ENCODE measurements at places on chromosomes 2 and 18. TPM values are rescaled to one million over a fixed set of nuclear protein-coding genes. Genes with fewer than 3 reads are reported as not detected.

GRCh38 chr18:42326752-42327151 is 371.7 kb downstream of the PIK3C3 start:
- peaks cover 6% of the 10 kb centered on the region for H3K4me1 ChIP-seq
- no peaks in the 10 kb centered on the region for H3K36me3 ChIP-seq
- no peak overlapping the region for H3K4me3 ChIP-seq
- no peak for DNase-seq

DNA sequence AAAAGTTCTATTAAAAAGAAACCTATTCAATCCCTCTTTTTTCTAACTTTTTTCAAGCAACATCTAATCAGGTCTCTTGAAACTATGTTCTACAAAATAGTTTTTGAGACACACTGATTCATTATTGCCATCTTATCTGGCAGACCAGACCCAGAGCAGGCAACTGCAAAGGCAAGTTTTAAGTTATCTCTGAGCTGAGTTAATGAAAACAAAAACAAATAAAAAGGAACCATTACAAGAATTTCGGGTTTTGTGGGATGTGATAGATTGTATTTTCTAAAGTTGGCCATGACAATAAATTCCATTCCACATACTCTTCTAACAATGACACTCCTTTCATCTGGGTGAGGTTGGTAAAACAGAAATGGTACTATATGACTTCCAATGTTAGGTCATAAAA is 15.2 kb upstream of the TWSG1 start:
- H3K27ac ChIP-seq: no peak overlapping the region
- no peak for DNase-seq
- no peaks in the 10 kb centered on the region for H3K27me3 ChIP-seq
- no peak overlapping the region for H3K4me3 ChIP-seq
- H3K4me1 ChIP-seq: no peaks in the 10 kb centered on the region
- H3K36me3 ChIP-seq: no peaks in the 10 kb centered on the region

DNA sequence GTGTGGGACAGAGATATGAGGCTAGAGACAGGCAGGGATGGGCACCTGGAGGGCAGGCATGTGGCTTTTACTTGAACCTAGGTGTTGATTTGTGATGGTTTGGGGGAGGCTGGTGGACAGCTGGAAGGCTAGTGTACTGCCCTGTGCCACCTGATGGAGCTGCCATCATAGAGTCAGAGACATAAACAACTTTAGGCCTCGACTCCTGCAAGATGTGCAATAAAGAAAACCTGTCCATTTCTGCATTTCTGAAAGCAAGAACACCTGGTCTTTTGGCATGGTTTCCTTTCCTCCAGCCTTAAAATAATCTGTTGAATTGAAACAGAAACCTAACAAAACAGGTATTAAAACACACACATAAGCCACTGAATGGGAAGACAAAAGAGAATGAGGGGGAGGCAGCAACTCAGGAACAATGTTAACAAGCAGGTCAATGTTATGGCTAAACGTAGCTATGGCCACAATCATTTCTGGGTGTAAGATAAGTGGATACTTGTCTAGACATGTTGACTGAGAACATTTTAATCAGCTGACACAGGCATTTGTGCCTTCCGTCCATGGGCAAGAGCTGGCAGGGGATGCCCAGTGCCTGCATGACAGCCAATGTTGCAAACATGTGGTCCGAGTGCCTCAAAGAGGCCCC is 87.8 kb downstream of the KCTD1 start:
- DNase-seq: no peak
- no peak overlapping the region for H3K4me3 ChIP-seq
- no peak overlapping the region for H3K27ac ChIP-seq
- no peaks in the 10 kb centered on the region for H3K27me3 ChIP-seq

DNA sequence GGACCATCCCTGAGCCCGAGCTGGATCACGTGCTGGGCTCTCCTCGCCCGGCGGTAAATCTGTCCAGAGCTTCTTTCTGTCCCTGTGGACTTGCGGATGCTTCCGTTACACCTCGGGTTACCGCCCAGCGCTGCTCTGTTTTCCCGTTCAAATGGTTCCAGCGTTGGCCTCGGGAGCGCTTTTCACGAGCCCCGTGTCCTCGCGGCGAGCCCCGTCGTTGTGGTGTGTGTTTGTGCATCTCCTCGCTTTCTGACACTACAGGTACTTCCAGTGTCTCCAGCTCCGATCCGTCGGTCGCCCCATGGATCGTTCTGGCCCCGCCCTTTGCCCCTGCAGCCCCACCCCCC is 77.4 kb downstream of the RTP5 start:
- no peaks in the 10 kb centered on the region for H3K27me3 ChIP-seq
- H3K4me3 ChIP-seq: no peak overlapping the region
- no peak overlapping the region for H3K27ac ChIP-seq
- H3K4me1 ChIP-seq: no peaks in the 10 kb centered on the region
- no peak for DNase-seq
- no peaks in the 10 kb centered on the region for H3K36me3 ChIP-seq

The SIX3 gene
- 0.59 TPM for total RNA-seq

The C2orf72 gene
- not detected for total RNA-seq

- DNase-seq: no peak
- no peak overlapping the region for H3K27ac ChIP-seq
- H3K4me1 ChIP-seq: no peaks in the 10 kb centered on the region
- no peak overlapping the region for H3K4me3 ChIP-seq
- H3K27me3 ChIP-seq: no peaks in the 10 kb centered on the region
Observed at GRCh38 chr2:1997409-1997808, 253.1 kb upstream of the PXDN start.

DNA sequence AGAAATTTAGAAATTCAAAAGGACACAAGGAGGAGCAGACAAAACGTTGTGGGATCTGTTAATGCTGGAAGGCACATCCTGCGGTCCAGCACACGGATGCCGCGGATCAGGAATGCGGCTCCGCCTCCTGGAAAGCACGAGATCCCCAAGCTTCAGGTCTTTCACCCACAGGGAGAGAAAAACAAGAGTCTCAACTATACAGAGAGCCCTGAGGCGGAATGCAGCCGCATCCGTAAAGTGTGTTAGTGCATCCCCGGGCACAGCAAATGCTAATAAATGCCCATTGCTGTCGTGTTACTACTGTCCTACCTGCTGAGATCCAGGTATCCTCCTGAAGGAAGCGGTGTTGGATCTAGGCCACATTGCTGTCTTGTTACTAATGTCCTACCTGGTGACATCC is 303.9 kb downstream of the EIPR1 start:
- H3K4me3 ChIP-seq: no peak overlapping the region
- DNase-seq: no peak
- no peaks in the 10 kb centered on the region for H3K27me3 ChIP-seq
- no peak overlapping the region for H3K27ac ChIP-seq

- DNase-seq: no peak
- no peaks in the 10 kb centered on the region for H3K4me1 ChIP-seq
- no peak overlapping the region for H3K27ac ChIP-seq
- H3K36me3 ChIP-seq: no peaks in the 10 kb centered on the region
- no peaks in the 10 kb centered on the region for H3K27me3 ChIP-seq
Observed at GRCh38 chr2:58054264-58054663, 7.7 kb downstream of the VRK2 start.

The FBLN7 gene
- 4.1 TPM for total RNA-seq

- no peaks in the 10 kb centered on the region for H3K36me3 ChIP-seq
- no peaks in the 10 kb centered on the region for H3K4me1 ChIP-seq
- H3K27me3 ChIP-seq: peaks cover 3% of the 10 kb centered on the region
- DNase-seq: peak; percentile 14
Observed at GRCh38 chr18:60413944-60414547, 41.5 kb upstream of the MC4R start.

DNA sequence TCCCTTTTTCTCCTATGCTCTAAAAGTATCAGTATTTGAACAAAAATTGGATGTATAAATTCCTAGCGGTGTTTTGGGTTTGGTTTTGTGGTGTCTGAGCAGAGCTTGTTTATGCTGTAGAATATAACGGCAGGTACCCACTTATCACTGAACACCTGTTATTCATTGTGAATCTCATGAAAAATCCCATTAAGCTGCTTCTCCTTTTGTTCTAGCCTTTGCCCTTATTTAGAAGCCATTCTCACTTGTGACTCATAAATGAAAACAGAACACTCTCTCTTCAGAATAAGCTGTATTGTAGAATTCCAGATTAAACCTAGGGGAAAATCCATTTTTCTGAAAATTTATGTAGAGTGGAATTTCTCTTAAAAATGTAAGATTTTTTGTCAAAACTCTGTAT is 104.0 kb downstream of the PRPF40A start:
- H3K4me3 ChIP-seq: no peak overlapping the region
- H3K4me1 ChIP-seq: peaks cover 5% of the 10 kb centered on the region
- H3K27ac ChIP-seq: no peak overlapping the region
- no peak for DNase-seq
- H3K27me3 ChIP-seq: no peaks in the 10 kb centered on the region

DNA sequence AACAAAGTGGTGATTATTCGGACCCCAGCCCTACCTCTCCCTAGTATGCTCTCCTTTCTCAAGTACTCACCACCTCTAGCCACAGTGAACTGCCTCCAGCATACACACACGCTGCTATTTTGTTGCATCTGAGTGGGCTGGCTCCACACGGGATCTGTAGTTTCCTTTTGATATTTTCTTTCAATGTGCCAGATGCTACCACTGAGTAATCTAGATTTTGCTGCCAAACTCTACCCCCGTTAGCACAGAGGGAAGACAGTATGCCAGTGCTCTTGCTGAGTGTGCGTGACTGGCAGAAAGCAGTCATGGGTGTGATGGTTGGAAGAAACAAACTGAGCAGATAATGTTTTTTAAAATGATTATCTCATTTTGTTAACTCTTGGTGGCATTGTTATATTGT is 11.6 kb downstream of the CFLAR start:
- no peaks in the 10 kb centered on the region for H3K27me3 ChIP-seq
- H3K4me3 ChIP-seq: peak overlapping the region; percentile 16
- DNase-seq: peak; percentile 60

DNA sequence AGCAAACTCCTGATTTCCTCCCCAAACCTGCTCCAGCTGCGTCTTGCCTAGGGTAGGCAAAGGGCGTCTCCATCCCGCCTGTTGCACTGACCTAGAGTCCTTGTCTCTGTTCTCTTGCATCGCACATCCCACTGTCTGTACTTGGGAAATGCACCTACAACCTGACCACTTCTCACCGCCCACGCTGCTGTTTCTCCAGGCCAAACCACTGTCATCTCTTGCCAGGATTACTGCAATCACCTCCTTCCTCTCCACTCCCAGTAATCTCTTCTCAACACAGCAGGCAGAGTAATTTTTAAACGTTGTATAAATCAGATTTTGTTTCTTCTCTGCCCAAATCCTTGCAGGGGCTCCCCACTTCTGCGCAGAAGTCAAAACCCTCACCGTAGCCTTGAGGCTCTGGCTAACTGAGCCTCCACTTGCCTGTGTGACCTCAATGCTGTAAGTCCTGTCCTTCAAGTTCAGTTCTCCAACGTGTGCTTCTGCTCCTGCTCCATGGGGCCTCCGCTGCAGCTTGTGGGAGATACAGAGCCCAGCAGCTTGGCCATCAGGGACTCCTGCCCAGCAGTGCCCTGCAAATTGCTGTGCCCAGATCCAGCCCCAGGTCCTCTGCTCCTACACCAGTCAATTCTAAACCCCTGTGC is 27.7 kb upstream of the SEMA4C start:
- H3K27ac ChIP-seq: no peak overlapping the region
- H3K4me3 ChIP-seq: no peak overlapping the region
- no peak for DNase-seq
- no peaks in the 10 kb centered on the region for H3K27me3 ChIP-seq
- no peaks in the 10 kb centered on the region for H3K36me3 ChIP-seq

The SLC8A1 gene
- not detected for total RNA-seq

DNA sequence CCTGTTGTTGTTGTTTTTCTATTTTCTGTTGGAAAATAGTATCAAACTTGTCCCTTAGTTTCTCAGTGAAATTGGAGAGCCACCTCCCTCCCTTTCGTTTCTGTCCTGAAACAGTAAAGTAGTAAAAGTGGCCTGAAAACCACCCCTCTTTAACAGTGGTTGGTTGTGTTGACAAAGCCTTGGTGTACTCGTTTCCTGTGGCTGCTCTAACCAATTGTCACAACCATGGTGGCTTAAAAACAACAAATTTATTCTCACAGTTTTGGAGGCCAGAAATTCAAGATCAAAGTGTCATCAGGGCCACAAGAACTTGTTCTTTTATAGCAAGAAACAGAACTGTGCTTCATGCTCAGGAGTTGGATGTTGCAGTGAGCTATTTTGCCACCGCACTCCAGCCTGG is 4.0 kb upstream of the DYSF start:
- no peak overlapping the region for H3K4me3 ChIP-seq
- DNase-seq: no peak
- H3K36me3 ChIP-seq: no peaks in the 10 kb centered on the region
- H3K4me1 ChIP-seq: no peaks in the 10 kb centered on the region
- peaks cover 26% of the 10 kb centered on the region for H3K27me3 ChIP-seq

The ADGRF3 gene
- total RNA-seq: 1.1 TPM

- no peak for DNase-seq
- H3K4me3 ChIP-seq: peak overlapping the region; percentile 30
- H3K27me3 ChIP-seq: no peaks in the 10 kb centered on the region
- peaks cover 65% of the 10 kb centered on the region for H3K4me1 ChIP-seq
- no peaks in the 10 kb centered on the region for H3K36me3 ChIP-seq
Observed at GRCh38 chr2:216618785-216619184, 14.4 kb upstream of the IGFBP2 start.

DNA sequence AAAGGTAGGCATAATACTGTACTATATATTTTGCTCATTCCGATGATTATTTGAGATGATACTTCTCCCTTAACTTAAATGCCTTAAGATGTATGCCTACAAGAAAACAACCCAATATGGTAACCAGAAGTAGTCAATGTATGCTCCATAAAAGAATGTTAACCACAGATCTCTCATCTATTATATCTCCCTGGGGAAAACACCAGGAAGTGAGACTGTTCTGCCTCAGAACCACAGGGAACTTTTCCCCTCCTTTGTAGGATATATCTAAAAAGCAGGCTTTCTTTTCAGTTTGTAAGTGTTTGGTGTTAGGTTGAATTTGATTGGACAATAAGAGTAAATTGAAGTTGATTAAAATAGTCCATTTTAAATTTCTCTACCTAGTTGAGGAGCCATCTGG is 1160.5 kb upstream of the NXPH2 start:
- peak; percentile 84 for DNase-seq
- H3K27me3 ChIP-seq: no peaks in the 10 kb centered on the region
- H3K36me3 ChIP-seq: no peaks in the 10 kb centered on the region
- no peak overlapping the region for H3K4me3 ChIP-seq

DNA sequence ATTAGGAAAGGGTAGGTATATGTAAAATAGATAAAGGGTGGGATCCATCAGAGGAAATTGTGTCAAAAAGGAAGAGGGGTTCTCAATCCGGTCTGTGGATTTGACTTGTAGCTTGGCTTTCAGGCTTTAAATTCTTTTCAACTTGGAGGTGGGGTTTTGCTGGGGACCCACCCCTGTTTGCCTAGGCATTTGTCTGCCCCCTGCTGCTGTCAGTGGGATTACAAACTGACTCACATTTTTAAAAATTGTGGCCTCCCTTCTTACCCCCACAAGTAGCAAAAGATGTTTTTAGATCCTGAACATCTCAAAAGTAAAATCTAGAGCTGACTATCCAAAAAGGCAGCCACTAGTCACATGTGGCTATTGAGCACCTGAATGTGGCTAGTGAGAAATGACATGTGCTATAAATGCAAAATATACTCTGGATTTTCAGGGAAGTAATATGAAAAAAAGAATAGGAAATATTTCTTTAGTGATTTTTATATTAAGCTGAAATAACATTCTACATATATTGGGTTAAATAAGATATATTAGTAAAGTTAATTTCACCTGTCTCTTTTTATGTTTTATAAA is 178.9 kb downstream of the GFPT1 start:
- DNase-seq: peak; percentile 26
- H3K27ac ChIP-seq: no peak overlapping the region
- H3K4me3 ChIP-seq: no peak overlapping the region
- peaks cover 14% of the 10 kb centered on the region for H3K36me3 ChIP-seq
- H3K27me3 ChIP-seq: no peaks in the 10 kb centered on the region

Measured in A673 (cell line).